Bone marrow (tissue), 2 donors: ENCODE measurements at places on chromosomes 3 and 15.

DNA sequence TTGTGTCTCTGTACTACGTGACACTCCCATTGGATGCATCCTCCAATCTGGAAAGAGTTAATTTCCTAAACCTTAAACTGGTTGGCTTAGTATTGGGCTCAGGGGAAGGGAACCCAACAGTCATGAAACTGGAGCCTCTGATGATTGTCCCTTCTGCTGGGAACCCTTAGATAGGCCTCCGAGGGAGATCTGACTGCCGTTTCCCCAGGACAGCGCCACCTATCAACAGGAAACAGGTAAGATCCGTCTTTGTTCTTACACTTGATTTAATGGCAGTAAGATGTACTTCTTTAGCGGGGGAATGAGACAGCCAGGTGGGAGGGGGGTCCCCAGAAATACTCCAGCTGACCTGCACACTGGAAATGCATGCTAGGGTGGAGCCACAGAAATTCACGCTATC is 1749.6 kb downstream of the SI start:
- no peak for DNase-seq

DNA sequence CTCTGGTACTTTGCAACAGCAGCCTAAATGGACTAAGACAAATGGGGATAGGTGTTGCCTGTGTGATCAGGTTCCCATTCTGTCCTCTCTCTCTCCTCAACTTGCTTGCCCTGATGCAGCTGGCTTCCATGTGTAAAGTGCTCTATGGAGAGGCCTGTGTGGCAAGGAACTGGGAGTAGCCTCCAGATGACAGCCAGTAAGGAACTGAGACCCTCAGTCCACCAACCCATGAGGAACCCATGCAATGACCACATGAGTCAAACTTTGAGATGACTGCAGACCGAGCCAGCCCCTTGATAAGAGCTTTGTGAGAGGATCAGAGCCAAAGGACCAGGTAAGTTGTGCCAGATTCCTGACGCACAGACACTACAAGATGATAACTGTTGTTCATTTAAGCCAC is 74.6 kb upstream of the ADPGK start:
- DNase-seq, result no peak

- no peak for DNase-seq
Observed at GRCh38 chr3:127479449-127479848, 111.1 kb downstream of the TPRA1 start.

DNA sequence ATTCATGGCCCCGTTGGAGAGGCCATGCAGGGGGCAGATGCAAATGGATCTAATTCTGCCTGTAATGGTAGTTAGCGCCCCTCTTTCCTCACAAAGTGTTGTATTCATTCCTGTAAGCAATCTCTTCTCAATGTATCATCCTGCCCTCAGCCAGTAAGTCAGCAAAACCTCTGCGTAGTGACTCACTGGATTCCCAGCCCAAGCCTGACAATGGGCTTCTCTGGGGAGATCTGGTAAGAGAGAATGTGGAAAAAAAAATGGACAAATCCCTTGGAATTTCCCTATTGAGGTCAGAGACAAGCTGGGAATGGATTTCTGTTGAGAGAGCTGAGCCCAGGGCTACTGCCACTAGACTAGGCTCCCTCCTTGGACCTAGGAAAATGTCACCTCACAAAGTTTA is 25.4 kb downstream of the ADPGK start:
- DNase-seq, result no peak

GRCh38 chr15:97680606-97681220 is 279.8 kb upstream of the ARRDC4 start:
- DNase-seq, result no peak

DNA sequence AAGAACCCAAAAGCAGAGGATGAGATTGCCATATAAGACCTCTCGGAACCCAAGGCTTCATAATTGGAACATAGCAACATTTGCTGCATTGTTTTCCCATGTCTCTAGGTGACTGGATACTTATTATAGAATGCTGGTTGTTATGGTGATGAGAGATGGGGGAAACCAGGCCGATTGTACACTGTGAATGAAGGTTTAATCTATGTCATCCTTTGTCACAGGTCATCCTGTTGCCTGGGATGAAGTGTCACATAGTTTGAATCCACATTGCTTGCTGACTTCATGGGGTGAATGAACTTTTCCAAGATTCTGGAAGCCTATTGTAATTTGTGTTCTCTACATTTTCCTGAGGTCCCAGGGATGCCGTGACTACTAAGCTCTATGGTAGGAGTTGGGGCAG is 41.8 kb downstream of the CLEC3B start:
- no peak for DNase-seq

GRCh38 chr3:44021651-44022594 is 219.8 kb upstream of the TOPAZ1 start:
- DNase-seq, result no peak

GRCh38 chr3:142963234-142963515 is 299 bp downstream of the PAQR9 start:
- no peak for DNase-seq

- no peak for DNase-seq
Observed at GRCh38 chr3:13563911-13564310, 15.0 kb downstream of the FBLN2 start.

- no peak for DNase-seq
Observed at GRCh38 chr3:157263027-157263426, 103.1 kb upstream of the CCNL1 start.

DNA sequence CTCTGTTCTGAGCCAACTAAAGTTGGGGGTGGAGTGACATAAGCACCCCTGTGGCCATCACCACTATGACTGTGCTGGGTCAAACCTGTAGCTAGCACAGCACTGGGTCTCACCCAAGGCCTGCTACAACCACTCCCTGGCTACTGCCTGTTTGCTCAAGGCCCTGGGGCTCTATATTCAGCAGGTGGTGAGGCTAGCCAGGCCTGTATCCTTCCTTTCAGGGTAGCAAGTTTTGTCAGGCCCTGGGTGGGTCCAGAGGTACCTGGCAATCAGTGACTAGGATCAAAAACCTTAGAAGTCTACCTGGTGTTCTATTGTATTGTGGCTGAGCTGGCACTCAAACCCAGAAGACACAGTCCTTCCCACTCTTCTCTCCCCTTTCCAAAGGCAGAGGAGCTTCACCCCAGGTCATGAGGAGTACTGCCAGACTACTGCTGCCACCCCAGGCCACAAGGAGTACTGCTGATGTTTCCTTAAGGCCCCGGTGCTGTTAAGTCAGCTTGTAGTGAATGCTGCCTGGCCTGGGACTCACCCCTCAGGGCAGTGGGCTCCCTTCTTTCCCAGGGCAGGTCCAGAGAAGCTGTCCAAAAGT is 170.8 kb downstream of the IGSF11 start:
- no peak for DNase-seq

- no peak for DNase-seq
Observed at GRCh38 chr3:43865887-43866528, 175.3 kb downstream of the ABHD5 start.

- no peak for DNase-seq
Observed at GRCh38 chr3:153233986-153234385, 72.0 kb downstream of the RAP2B start.

DNA sequence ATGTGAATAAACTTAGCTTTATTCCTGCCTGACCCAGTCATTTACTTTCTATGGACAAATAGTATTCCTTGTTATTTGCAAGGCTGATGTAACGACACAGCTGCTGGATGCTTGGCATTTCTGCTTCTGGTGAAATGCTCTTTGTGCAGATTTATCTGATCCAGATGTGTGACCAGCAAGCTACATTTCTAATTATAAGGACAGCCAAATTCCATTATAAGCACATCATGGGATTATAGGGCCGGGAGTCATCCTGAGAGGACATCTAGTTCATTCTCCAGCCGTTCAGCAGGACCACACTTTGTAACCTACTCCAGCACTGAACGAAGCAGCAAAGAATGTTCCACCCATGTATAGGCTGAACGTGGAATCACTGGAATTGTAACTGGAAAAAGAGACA is 42.9 kb downstream of the FNDC3B start:
- no peak for DNase-seq

DNA sequence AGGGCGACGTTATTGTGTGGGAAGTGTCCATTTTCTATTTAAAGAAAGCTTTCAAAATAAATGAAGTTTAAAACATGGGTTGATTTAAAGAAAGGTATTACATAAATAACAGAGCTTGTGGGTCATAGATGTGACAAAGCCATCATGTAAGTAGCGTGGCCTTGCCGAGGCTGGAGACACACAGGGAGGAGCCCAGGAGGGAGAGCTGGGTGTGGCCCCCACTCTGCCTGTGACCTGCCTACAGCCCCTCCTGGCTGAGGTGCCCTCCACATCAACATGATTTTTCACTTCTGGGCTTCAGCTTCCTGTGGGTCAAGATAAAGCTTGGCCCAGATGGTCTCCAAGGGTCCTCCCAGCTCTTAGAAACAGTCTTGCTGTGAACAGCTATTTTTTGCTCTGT is 12.5 kb upstream of the MGLL start:
- no peak for DNase-seq
